ENCODE measurements at places on chromosomes 12 and 14.

GRCh38 chr14:70832561-70833305, 23.4 kb upstream of the MAP3K9 start:
- peak; percentile 32 for DNase-seq

DNA sequence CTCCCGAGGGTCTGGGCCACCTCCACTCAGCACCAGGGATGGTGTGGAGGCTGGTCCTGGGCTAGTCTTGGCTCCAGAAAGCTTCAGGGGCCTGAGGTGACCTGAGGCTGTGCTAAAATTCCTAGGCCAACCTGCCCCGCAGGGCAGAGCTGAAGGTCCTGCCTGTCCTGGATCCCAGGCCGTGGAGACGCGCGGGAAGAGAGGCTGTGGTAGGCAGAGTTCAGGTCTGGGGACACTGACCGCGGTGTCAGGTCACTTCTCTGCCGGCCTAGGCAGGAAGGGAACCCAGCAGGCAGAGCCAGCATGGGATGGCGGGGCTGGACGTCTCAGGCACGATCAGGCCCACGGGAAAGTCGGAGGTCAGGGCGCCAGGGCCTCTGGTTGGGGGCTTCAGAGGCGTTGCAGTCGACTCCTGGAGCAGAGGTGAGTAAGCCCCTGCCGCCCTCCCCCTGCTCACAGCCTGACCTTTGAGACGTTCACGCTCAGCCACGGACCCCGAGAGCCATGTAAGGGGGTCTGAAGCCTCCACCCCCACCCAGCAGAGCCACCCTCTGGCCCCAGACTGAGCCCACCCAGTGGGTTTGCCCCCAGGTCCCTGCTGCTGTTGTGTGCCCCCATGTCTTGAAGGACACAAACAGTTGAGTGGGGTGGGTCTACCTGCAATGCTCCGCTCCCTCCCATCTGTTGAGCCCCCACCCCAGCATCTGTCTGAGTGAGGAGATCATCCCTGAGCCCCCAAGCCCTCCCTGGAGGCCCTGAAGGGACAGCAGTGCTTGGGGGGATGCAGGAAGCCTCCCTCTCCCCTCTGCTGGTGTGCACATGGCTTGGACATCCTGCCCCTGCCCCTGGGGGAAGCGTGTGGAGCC, 142.7 kb downstream of the KIF26A start:
- no peak for DNase-seq

- DNase-seq = peak; percentile 77
These were observed 107.3 kb downstream of the CRADD start for GRCh38 chr12:93784339-93785086.

DNA sequence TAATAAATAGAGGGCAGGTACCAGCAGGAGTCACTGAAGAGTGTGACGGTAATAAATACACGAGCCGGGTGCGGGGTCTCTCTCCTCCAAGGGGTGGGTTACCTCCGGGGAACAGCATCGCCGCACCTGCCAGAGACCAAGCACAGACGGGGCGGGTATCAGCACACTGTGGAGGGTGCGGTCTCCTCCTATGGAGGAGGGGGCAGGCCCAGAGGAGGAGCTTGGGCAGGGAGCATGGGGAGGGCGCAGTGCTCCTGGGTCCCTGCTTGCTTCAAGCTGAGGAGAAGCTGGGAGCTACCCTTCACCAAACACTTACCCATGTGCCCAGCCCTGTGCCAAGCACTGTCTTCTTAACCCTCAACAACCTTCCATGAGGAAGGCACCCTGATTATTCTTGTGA, 12.8 kb downstream of the PGF start:
- no peak for DNase-seq

- DNase-seq = no peak
These were observed 77.7 kb downstream of the ETV6 start for GRCh38 chr12:11727133-11727664.

DNA sequence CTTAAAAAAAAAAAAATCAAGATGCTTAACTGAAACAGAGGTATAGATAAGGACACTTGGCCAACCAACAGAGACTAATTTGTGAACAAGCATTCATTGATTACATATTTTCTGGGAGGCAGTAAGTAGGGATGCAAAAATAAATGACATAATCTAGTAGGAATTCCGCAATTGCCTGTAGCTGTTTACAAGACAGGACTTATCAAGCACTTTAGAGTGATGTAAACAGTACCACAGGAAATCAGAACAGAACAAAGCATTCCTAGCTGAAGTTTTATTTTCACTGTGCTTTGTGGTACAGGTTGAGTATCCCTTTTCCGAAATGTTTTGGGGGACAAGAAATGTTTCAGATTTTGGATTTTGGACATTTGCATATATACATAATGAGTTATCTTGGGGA, 68.2 kb upstream of the FGD4 start:
- no peak for DNase-seq

- peak; percentile 71 for DNase-seq
These were observed 122.7 kb upstream of the LMNTD1 start for GRCh38 chr12:25675808-25676207.

GRCh38 chr12:95922231-95922630, 20.2 kb downstream of the CCDC38 start:
- peak; percentile 23 for DNase-seq

DNA sequence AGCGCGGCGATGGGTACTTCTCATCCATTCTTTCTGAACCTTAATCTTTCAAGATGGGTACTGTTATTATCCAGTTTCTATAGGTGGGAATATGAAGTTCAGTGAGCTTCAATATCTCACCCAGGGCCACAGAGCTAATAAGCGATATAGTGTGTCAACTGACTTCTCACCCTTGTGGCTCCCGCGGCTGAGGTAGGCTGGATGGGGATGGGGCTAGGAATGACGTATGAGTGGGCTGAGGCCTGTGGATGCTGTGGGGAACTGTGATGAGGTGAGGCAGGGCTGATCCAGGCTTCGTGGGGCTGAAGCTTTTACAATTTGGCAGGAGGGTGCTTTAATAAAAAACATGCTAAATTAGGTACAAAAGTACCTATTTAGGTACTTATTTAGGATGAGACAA, 32.9 kb upstream of the ATP23 start:
- no peak for DNase-seq

- DNase-seq = peak; percentile 18
These were observed 8.5 kb upstream of the ASCL1 start for GRCh38 chr12:102948941-102949352.

DNA sequence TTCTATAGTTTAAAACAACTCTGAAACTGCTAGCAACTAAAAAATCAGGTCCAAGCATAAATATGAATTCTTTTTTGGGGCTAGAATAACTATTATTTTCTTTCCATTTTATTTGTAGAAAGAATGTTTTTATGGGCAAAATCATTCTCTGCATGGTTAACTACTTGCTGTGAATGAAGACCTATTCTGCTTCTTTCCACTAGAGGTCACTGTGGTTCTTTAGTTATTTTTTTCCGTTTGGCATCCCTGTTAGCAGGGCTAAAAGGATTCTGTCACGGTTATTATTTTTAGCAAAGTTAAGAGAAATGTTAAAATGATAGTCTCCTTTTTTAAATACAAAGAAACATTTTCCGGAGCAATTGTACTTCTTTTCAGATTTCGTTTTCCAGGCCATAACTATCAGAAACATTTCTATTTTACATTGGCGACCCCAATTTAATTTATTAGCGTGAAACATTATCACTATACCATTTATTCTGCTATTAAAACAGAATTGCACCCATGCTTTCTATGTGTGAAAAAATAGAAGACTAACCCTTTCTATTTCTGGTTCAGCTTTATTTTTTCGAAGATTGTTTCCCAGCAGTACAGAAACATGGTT, 404.8 kb downstream of the ATP23 start:
- peak; percentile 68 for DNase-seq

GRCh38 chr14:97602438-97603117, 805.4 kb downstream of the VRK1 start:
- no peak for DNase-seq
